Dorsolateral prefrontal cortex (tissue), 122 donors: ENCODE measurements at places on chromosomes 1 and 21.

DNA sequence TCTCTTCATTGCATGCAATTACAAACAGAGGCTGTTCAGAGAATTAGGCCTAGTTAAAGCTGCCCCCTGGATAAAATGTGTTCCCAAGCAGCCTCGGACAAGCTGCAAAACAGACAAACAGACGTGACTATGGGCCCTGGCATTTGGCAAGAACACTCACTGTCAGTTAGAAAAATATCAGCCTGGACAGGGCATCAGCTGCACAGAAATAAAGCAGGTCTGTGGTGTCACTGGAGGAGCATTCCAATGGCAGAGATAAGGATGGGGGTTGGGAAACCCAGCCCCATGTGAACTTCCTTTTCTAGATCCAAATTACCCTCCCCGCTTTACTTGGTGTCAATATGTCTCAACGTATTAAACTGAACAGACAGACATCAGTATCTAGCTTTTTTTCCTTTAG, 177.1 kb downstream of the GPATCH2 start:
- no peak for DNase-seq

DNA sequence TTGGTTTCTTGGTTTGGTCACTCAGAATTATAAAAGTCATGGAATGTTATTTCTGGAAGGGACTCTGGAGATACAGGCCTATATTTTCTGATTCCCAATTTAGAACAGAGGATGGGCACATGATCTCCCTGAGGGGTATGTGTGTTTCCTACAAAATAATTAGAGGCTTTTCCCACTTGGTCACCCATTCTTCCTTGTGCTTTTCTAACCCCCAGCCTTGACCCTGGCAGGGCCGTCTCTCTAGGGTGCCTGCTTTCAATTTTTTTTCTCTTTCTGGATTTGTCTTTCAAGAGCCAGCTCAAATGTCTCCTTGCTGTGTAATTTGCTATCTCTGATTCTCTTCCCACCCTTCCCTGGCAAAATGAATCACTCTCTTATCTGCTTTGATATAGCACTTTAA, 131.9 kb downstream of the HLX start:
- no peak for DNase-seq

- DNase-seq, result no peak
Measured at GRCh38 chr21:17527711-17528110, 14.9 kb downstream of the CXADR start.

DNA sequence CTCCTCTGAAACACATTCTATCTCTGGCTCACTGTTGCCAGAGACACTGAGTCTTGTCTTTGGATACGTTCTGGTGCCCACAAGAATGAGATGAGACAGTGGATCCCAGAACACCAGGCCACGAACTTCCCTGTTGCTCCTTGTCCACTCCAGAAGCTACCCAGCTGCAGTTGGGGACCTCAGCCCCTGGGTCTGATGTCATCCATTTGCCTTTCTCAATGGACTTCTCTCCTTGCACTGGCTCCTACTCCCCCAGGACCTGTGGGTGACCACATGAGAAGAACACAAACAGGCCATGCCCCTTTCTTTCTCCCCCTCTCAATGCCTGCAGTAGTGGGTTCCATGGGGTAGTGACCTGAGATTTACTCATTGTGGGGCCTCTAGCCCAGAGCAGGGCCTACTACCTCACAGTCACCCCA, 5.9 kb downstream of the NBPF1 start:
- no peak for DNase-seq

- no peak for DNase-seq
Measured at GRCh38 chr21:36105327-36105842, 29.5 kb upstream of the CBR3 start.

DNA sequence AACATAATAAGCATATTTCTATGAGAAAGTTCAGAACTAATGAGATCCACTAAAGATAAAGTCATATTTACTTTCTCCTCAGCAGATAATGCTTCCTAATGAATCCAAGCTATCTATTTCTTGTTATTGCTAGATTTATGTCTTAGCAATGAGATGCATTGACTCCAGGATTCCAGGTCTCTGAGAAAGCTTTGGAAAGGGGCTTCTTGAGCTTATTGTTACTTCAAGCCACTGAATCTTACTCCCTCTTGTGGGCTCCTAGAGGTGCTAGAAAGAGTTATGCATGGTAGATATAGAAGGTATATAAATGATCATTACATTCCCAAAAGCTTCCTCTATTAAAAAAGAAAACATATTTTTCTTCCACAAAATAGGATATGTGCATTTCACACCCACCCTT, 246.4 kb upstream of the ADAMTS5 start:
- no peak for DNase-seq

- no peak for DNase-seq
Measured at GRCh38 chr1:71231751-71232150, 150.9 kb upstream of the ZRANB2 start.

DNA sequence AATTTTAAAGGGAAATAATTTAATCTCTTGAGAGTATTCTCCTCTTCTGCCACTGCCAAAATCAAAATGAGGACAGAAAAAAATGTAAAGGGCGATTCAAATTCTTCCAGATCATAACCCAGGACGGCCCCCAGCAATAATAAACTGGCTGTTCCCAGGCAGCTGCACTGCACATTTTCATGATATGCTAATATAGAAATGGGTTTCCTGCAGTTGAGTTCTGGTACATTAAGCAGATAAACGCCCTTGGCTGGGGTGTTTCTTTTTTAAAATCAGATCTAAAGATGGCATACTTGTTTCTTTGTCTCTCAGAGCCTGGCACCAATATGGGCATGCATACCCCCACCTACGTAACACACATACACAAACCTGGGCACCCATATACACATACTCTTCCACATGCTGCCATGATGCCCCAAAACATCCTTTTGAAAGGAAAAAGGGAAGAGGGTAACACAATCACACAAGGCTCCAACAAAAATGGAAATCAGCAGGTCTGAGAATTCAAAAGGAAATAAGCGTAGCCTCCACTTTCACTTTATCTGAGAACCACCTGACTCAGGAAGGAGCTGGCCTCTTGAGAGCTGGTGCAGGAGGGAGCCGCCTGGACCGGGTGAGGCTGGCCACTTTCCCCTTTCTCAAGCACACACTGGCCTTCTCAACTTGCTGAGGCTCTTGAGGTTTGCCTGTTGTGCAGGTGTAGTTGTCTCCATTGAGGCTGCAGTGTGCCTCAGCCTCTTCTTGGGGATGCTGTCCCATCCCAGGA, 653.4 kb downstream of the KIF26B start:
- DNase-seq, result no peak
